Gastroesophageal sphincter (tissue), 4 donors: ENCODE measurements at places on chromosomes 7 and 10. TPM values are rescaled to one million over a fixed set of nuclear protein-coding genes. Genes with fewer than 3 reads are reported as not detected.

PTF1A gene
- total RNA-seq = not detected

C10orf95 gene
- total RNA-seq = not detected

STAG3 gene
- not detected for total RNA-seq

RPEL1 gene
- not detected for total RNA-seq

FAM25G gene
- not detected for total RNA-seq

MCM10 gene
- total RNA-seq = 1.1 TPM

TMEM72 gene
- 0.35 TPM for total RNA-seq

TWIST1 gene
- 29.3 TPM for total RNA-seq

AKR1D1 gene
- total RNA-seq = not detected

LIPM gene
- total RNA-seq = not detected

ITGB8 gene
- total RNA-seq = 26.4 TPM
